ENCODE measurements at places on chromosomes 2 and 18. TPM values are rescaled to one million over a fixed set of nuclear protein-coding genes. Genes with fewer than 3 reads are reported as not detected.

GRCh38 chr18:9206421-9206820 lies 69.8 kb downstream of the ANKRD12 start:
- no peak overlapping the region for H3K27ac ChIP-seq
- DNase-seq, result no peak
- no peaks in the 10 kb centered on the region for H3K27me3 ChIP-seq
- peaks cover 36% of the 10 kb centered on the region for H3K4me1 ChIP-seq

Gene GKN2
- total RNA-seq, result not detected

Gene TUBA3D
- not detected for total RNA-seq

Gene MERTK
- total RNA-seq, result 61.8 TPM

Gene ANKRD53
- 4.0 TPM for total RNA-seq

GRCh38 chr2:236899146-236899545 lies 186.5 kb upstream of the COPS8 start:
- H3K27me3 ChIP-seq, result no peaks in the 10 kb centered on the region
- no peak overlapping the region for H3K4me3 ChIP-seq
- no peaks in the 10 kb centered on the region for H3K36me3 ChIP-seq
- no peaks in the 10 kb centered on the region for H3K4me1 ChIP-seq
- H3K27ac ChIP-seq, result no peak overlapping the region
- DNase-seq, result no peak

Gene IDH1
- 60.0 TPM for total RNA-seq

- no peak for DNase-seq
- no peak overlapping the region for H3K4me3 ChIP-seq
- no peak overlapping the region for H3K27ac ChIP-seq
- no peaks in the 10 kb centered on the region for H3K36me3 ChIP-seq
Observed at GRCh38 chr2:176260689-176261088, 8.6 kb upstream of the MTX2 start.

- no peak overlapping the region for H3K4me3 ChIP-seq
- H3K27me3 ChIP-seq, result peaks cover 97% of the 10 kb centered on the region
- H3K36me3 ChIP-seq, result no peaks in the 10 kb centered on the region
- H3K4me1 ChIP-seq, result peaks cover 31% of the 10 kb centered on the region
Observed at GRCh38 chr2:218898109-218898878, 17.6 kb downstream of the WNT10A start.

- peaks cover 14% of the 10 kb centered on the region for H3K36me3 ChIP-seq
- DNase-seq, result no peak
- H3K4me3 ChIP-seq, result no peak overlapping the region
- no peaks in the 10 kb centered on the region for H3K4me1 ChIP-seq
Observed at GRCh38 chr2:241601841-241602240, 35.1 kb downstream of the THAP4 start.

GRCh38 chr18:23935804-23936203 lies 78.8 kb upstream of the TTC39C start:
- H3K4me1 ChIP-seq, result no peaks in the 10 kb centered on the region
- no peaks in the 10 kb centered on the region for H3K27me3 ChIP-seq
- H3K36me3 ChIP-seq, result no peaks in the 10 kb centered on the region
- DNase-seq, result no peak
- H3K4me3 ChIP-seq, result no peak overlapping the region
- H3K27ac ChIP-seq, result no peak overlapping the region

Gene B3GNT2
- total RNA-seq, result 28.6 TPM

DNA sequence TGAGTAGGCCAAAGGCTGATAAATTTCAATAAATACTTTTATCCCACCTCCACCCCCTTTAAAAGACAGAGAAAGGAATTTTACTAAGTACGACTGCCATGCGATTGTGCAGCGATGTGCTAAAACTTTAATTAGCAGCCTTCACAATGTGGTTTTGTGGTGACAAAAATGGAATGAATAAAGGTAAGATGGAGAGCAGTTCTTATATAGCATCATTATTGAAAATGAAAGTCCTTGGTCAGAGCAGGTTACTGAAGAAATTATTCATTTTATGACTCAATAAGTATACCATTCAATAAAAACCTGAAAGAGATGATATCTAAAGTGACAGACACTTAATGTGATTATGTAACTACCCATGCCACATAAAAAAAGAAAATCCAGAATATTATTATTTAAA lies 33.2 kb upstream of the MTIF2 start:
- no peak overlapping the region for H3K4me3 ChIP-seq
- H3K27me3 ChIP-seq, result no peaks in the 10 kb centered on the region
- no peak for DNase-seq
- no peaks in the 10 kb centered on the region for H3K4me1 ChIP-seq
- H3K36me3 ChIP-seq, result peaks cover 32% of the 10 kb centered on the region

Gene TMEM87B
- total RNA-seq, result 20.1 TPM

DNA sequence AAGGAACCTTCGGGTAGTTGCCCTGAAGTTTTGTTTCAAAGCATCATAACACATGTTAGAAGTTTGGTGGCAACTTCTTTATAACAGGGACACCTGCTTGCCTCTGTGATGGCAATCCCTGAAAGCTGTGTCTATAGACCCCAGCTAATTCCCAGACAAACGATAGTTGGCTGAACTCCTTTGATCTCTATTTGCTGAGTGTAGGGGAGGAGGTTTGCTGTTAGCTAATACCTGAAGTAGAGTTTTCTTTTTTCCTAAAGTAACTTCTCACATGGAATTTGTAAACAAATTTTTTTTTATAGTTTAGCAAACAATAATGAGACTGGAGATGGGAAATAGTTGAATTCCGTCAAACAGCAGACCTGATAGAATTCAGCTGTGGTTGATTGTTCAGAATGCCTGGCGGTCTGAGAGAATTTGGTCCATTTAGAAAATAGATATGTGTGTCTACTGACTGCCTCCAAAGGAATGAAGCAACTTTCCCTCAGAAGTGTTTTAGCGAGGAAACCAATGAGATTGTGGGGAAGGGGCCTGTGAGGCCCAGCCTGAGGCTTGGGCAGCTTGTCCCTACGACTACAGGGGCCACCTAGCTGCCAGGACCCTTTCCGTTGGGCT lies 123.5 kb upstream of the EPAS1 start:
- H3K4me1 ChIP-seq, result no peaks in the 10 kb centered on the region
- DNase-seq, result no peak
- H3K27me3 ChIP-seq, result no peaks in the 10 kb centered on the region
- no peak overlapping the region for H3K27ac ChIP-seq
- no peak overlapping the region for H3K4me3 ChIP-seq
- peaks cover 10% of the 10 kb centered on the region for H3K36me3 ChIP-seq

Gene NEB
- total RNA-seq, result 2.2 TPM

- H3K4me1 ChIP-seq, result no peaks in the 10 kb centered on the region
- H3K36me3 ChIP-seq, result no peaks in the 10 kb centered on the region
- DNase-seq, result no peak
- H3K27me3 ChIP-seq, result no peaks in the 10 kb centered on the region
Observed at GRCh38 chr2:40543381-40543780, 91.5 kb upstream of the SLC8A1 start.

DNA sequence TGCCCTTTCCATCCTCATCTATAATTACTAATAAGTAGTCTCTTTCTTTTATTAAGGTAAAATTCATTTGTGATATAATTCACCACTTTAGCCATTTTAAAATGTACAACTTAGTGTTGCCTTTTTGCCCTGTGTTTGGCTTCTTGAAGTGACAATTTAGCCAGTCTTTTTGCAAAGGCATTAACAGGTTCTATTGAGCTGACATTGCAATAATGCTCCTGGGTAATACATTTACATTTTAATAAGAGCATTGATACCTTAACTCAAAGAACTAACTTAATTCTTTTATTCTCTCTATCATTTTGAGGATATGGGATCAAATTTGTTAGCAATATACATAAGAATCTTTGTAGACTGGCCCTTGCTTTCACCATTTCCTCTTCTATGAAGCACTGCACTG lies 242.3 kb downstream of the LRRTM1 start:
- no peaks in the 10 kb centered on the region for H3K4me1 ChIP-seq
- no peaks in the 10 kb centered on the region for H3K27me3 ChIP-seq
- no peak overlapping the region for H3K27ac ChIP-seq
- H3K4me3 ChIP-seq, result no peak overlapping the region
- H3K36me3 ChIP-seq, result no peaks in the 10 kb centered on the region
- no peak for DNase-seq

GRCh38 chr18:78934551-78935225 lies 44.9 kb upstream of the SALL3 start:
- H3K4me3 ChIP-seq, result no peak overlapping the region
- no peak for DNase-seq
- no peaks in the 10 kb centered on the region for H3K36me3 ChIP-seq
- no peaks in the 10 kb centered on the region for H3K4me1 ChIP-seq
- H3K27ac ChIP-seq, result no peak overlapping the region
- H3K27me3 ChIP-seq, result no peaks in the 10 kb centered on the region

- H3K4me3 ChIP-seq, result no peak overlapping the region
- DNase-seq, result no peak
- peaks cover 10% of the 10 kb centered on the region for H3K4me1 ChIP-seq
- H3K36me3 ChIP-seq, result no peaks in the 10 kb centered on the region
- H3K27me3 ChIP-seq, result no peaks in the 10 kb centered on the region
Observed at GRCh38 chr2:199471443-199472057, 13.8 kb upstream of the SATB2 start.

DNA sequence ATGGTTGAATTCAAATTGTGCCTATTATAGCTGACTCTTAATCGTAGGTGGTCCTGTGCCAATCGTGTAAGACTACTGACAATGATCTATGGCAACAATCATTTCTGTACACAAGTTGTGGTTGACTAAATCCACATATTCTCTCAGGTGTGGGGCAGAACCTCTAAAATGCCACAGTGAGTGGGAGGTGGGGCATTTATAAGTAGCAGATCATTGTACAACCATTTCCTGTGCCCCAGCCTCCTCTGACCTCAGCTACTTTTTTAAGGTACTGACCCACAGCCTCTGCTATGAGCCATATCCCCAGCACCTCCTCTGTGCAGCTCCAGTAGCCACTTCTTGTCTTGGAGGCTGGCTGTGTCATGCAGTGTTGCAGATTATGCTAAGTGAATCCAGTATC lies 48.6 kb upstream of the RAPH1 start:
- H3K27ac ChIP-seq, result no peak overlapping the region
- H3K4me1 ChIP-seq, result no peaks in the 10 kb centered on the region

DNA sequence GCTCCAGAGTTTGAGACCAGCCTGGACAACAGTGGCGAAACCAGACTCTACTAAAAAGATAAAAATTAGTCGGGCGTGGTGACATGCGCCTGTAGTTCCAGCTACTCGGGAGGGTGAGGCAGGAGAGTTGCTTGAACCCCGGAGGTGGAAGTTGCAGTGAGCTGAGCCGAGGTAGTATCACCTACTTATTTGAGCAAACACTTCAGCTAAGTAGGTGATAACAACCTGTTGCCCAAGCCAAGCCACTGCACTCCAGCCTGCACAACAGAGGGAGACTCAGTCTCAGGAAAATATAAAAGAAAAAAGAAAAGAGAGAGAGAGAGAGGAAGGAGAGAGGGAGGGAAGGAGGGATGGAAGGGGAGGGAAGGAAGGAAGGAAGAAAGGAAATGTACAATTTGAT lies 21.3 kb downstream of the FER1L5 start:
- H3K36me3 ChIP-seq, result no peaks in the 10 kb centered on the region
- H3K4me3 ChIP-seq, result no peak overlapping the region
- H3K27ac ChIP-seq, result no peak overlapping the region
- no peaks in the 10 kb centered on the region for H3K4me1 ChIP-seq

Gene NOSTRIN
- total RNA-seq, result 22.8 TPM

- DNase-seq, result no peak
- H3K27ac ChIP-seq, result peak overlapping the region; percentile 22
- H3K27me3 ChIP-seq, result no peaks in the 10 kb centered on the region
- H3K4me3 ChIP-seq, result no peak overlapping the region
- no peaks in the 10 kb centered on the region for H3K36me3 ChIP-seq
Observed at GRCh38 chr2:231644426-231644825, 51.8 kb downstream of the TEX44 start.

Gene C2orf15
- total RNA-seq, result not detected

DNA sequence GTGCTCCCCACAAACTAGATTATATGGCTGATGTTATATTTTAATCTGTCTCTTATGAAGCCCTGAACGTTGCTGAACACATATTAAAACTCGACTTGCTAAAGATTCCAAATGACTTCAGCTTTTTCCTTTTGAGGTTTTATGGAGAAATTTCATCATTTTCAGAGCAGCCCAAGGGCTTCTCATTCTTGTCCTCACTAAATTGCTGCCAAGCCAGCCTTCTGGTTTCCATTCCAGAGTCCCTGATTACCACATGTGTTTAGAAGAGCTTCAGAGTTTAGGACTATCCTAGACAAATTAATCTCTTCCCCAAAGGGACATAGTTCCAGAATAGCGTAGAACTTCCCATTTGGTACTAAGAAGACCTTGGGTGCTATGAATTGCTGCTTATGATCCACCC lies 77.8 kb upstream of the CCDC195 start:
- peak; percentile 60 for DNase-seq
- H3K36me3 ChIP-seq, result no peaks in the 10 kb centered on the region
- H3K27me3 ChIP-seq, result no peaks in the 10 kb centered on the region
- H3K4me3 ChIP-seq, result no peak overlapping the region
- no peaks in the 10 kb centered on the region for H3K4me1 ChIP-seq
- H3K27ac ChIP-seq, result no peak overlapping the region

GRCh38 chr18:45015788-45016128 lies 335.1 kb downstream of the SETBP1 start:
- no peak for DNase-seq
- no peak overlapping the region for H3K4me3 ChIP-seq
- H3K4me1 ChIP-seq, result peaks cover 3% of the 10 kb centered on the region
- H3K27me3 ChIP-seq, result no peaks in the 10 kb centered on the region
- peak overlapping the region; percentile 73 for H3K27ac ChIP-seq

- no peak for DNase-seq
- no peak overlapping the region for H3K27ac ChIP-seq
- no peak overlapping the region for H3K4me3 ChIP-seq
- H3K27me3 ChIP-seq, result no peaks in the 10 kb centered on the region
- no peaks in the 10 kb centered on the region for H3K36me3 ChIP-seq
- no peaks in the 10 kb centered on the region for H3K4me1 ChIP-seq
Observed at GRCh38 chr2:166017208-166017607, 63.6 kb upstream of the TTC21B start.

Gene RAX
- total RNA-seq, result not detected

DNA sequence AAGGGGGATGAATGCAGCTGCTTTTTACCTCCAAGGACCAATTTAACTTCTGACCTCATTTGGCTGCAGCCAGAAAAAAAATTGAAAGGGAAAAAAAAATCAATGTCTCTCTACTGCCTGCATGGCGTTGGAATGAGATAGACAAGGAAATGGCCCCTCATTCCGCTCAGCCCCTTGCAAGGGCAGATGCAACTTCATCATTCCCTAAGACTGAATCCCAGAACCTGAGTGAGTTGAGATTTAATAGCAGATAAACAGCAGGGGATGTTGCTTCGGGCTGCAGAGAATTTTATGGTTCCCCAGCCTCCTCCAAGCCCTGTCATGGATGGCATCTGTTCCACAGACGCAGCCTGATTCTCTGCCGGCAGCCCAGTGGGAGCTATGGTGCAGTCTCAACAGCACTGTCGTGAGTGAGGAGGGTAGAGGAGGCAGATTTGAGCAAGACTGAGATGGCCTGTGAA lies 49.0 kb downstream of the CAPN13 start:
- no peaks in the 10 kb centered on the region for H3K36me3 ChIP-seq
- H3K4me3 ChIP-seq, result no peak overlapping the region

GRCh38 chr2:210172219-210172575 lies 988 bp upstream of the KANSL1L start:
- H3K36me3 ChIP-seq, result no peaks in the 10 kb centered on the region
- peak overlapping the region; percentile 93 for H3K27ac ChIP-seq
- H3K27me3 ChIP-seq, result no peaks in the 10 kb centered on the region
- peaks cover 10% of the 10 kb centered on the region for H3K4me1 ChIP-seq
- peak overlapping the region; percentile 55 for H3K4me3 ChIP-seq
- DNase-seq, result no peak

Gene STARD6
- total RNA-seq, result not detected

Gene ALPP
- not detected for total RNA-seq

GRCh38 chr18:79950515-79951341 lies 725 bp downstream of the SLC66A2 start:
- peak overlapping the region; percentile 94 for H3K27ac ChIP-seq
- H3K27me3 ChIP-seq, result no peaks in the 10 kb centered on the region
- peaks cover 22% of the 10 kb centered on the region for H3K36me3 ChIP-seq
- H3K4me3 ChIP-seq, result peak overlapping the region; percentile 92
- no peak for DNase-seq
